Heart right ventricle (tissue), 16 donors: ENCODE measurements at places on chromosomes 7 and 10. TPM values are rescaled to one million over a fixed set of nuclear protein-coding genes. Genes with fewer than 3 reads are reported as not detected.

DNA sequence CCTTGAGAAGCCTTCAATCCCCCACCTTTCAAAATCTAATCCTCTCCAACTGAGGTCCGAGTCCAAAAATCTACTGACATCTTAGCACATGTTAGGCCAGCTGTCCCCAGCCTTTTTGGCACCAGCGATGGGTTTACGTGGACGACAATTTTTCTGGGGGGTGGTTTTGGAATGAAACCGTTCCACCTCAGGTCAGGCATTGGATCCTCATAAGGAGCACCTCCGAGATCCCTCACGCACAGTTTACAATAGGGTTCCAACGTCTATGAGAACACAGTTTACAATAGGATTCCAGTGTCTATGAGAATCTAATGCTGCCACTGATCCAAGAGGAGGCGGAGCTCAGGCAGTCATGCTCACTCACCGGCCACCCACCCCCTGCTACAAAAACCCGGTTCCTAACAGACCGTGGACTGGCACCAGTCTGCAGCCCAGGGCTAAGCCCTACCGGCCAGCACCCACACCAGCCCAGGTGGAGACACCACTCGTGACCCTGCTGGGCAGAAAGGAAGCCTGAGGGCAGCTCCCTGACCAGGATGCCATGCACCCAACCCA, 107.6 kb downstream of the DIP2C start:
- no peak for DNase-seq

DNA sequence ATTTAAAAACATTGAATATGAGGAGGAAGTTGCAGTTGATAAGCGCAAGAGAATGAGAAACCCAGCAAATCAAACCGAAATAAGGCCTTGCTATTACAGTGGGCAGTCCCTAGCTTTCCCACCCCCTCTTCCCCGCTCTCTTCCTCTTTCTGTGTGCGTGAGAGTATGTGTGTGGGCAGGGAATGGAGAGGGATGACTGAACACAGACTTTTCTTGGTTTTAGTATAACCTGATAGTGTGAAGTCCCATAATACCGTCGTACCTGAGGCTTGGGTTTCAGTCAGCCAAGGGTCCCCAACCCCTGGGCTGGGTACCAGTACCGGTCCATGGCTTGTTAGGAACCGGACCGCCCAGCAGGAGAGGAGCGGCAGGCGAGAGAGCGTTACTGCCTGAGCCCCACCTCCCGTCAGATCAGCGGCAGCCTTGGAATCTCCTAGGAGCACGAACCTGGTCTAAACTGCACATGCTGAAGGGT, 255.3 kb downstream of the CELF2 start:
- no peak for DNase-seq

GRCh38 chr7:31763548-31763947, 76.5 kb downstream of the PPP1R17 start:
- DNase-seq, result no peak

Gene COL28A1
- 0.35 TPM for polyA plus RNA-seq

- DNase-seq, result no peak
Measured at GRCh38 chr10:62655337-62655994, 149.1 kb upstream of the ADO start.

DNA sequence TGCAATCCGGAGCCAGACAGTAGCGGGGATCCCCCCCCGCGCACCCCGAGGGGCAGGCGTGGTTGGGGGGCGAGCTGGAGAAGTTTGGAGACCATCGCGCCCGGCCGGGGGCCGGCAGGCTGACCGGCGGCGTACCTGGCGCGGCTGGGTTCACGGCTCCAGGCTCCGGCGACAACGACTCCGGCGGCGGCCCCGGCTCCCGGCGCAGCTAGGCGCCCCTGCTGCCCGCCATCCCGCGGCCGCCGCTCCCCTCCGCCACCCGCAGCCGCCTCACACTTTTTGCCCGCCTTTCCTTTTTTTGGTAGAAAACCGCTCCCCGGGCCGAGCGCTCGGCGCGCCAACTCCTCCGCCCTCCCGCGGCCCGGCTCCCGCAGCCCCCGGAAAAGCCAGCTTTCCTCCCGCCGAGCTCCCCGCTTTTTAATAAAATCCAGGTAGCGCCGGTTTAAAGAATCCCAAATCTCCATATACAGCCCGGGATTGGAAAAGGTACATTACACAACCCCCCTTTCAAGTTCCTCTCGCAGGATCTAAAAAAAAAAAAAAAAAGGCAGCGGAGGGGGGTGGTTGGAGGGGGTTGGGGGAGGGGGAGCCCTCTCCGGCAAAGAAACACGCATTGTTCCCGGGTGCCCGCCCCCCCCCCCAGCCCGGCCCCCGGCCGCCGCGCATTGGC, at the start of gene TNRC18:
Gene TNRC18 (minus strand): TSS at position 529 of the 670 bp plus-strand sequence. CDS start 2,588 bp downstream, outside the sequence.
- DNase-seq, result peak; percentile 66

DNA sequence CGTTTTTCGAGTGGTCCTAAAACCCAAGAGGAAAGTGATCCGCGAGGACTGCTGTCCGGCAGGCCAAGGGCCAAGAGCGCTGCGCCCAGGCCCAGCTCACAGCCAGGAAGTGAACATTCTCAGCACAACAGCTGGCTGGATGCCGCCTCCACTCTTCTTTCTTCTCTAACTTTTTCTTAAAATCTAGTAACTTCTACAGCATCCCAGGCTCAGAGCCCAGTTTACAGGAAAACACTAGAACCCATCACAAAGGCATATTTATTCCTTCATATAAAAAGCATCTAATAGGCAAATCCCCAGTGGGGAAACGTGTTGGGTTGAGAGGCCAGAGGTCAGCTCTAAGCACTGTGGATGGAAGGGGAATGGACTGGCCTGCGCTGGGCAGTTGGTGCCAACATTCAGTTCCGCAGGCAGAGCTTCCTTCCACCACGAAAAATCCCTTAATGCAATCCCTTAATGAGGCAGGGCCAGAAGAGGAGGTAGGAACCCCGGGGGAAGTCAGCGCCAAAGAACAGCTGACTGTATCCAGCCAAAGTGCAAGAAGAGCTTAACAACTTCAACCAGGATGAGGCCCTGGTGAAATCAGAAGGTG, 74.8 kb downstream of the ZRANB1 start:
- DNase-seq, result peak; percentile 68

DNA sequence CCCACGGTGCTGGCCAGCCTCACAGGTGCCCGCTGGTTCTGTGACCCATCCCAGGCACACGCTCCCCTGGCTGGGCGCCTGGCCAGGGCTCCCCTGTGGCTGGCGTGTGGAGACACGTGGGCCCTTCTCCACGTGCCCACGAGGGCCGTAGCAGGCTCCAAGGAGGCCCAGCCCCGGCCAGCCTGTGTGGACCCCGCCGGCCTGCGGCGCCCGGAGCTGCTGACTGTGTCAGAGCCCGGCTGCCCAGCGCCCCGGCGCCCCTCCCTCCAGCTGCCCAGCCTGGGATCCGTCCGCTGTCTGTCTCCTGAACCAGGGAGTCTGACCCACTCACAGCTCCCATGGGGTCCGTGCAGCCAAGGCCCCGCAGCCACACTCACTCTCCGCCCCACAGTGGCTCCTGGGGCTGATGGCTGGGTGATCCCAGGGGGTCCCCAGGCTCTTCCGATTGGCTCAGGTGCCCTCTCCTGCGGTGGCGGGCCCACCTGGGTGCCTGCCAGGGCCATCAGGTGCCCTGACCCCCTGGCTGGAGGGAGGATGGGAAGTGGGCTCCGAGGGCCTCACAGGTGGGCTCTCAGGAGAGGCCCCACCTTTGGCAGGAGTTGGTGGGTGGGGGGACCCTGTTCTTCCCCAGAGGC, 9.6 kb downstream of the TMEM184A start:
- no peak for DNase-seq

DNA sequence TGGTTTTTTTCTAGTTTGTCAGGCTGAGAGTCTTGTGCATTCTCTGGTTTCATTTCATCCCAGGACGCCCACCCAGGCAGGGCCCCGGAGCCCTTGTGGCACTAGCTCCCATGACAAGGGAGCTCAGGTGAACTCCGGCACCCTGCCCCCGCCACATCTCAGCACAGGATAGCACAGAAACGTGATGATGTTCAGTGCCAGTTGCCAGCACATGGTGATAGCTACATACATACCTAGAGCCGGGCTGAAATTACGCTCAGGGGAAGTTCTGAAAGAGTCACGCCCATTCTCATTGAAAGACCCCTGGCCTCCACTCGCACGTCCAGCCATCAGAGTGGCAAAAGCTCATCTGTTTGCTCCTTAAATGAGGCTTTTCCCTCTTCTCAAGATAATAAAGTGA, 273.7 kb downstream of the PTPRN2 start:
- no peak for DNase-seq

DNA sequence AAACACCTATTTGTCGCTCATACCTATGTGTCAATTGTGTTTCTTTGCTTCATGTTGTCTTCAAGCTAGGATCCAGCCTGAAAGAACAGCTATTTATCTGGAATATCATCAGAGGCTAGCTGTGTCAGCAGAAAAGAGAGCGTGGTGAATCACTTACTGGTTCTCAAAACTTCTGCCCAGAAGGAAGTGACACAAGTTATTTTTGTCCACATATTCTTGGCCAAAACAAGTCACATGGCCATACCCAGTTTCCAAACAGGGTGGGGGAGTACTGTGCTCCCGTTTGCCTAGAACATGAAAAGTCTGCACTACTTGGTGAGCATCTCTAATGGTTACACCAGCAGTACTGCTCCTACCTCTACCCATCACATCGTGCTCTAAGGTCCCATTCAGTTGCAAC, 160.9 kb upstream of the CSTF2T start:
- peak; percentile 36 for DNase-seq

- DNase-seq, result no peak
Measured at GRCh38 chr10:14385596-14386593, 55.2 kb upstream of the FRMD4A start.

Gene SRRM3
- polyA plus RNA-seq, result 36.2 TPM

DNA sequence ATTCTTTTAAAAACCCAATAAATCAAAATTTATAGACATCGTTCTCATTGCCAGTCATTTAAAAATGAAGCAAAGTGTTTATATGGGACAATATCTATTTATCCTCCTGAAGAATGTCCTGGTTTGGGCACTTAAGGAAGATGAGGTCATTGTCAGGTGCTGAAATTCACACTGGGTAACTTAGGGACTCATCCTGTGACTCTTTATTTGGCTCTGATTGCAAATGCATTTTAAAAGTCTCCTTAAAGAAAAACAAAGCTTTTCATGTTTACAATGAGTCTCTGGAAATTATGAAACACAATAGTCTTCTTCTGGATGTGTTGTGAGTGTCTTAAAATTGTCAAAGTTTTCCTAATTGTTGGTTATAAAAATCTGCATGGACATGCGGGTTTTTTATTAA, 69.5 kb upstream of the GPR158 start:
- DNase-seq, result no peak

Gene BTRC
- polyA plus RNA-seq, result 11.8 TPM

DNA sequence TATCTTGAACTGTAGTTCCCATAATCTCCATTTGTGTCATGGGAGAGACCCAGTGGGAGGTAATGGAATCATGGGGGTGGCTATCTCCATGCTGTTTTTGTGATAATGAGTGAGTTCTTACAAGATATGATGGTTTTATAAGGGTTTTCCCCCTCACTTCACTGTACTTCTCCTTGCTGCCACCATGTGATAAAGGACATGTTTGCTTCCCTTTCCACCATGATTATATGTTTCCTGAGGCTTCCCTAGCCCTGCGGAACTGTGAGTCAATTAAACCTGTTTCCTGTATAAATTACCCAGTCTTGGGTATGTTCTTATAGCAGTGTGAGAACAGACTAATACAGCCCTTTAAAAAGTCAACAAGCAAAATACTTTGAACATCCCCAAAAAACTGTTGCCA, 427.7 kb downstream of the HTR7 start:
- DNase-seq, result no peak

- no peak for DNase-seq
Measured at GRCh38 chr10:26622891-26623290, 74.6 kb upstream of the PDSS1 start.

Gene CYP2C19
- not detected for polyA plus RNA-seq

GRCh38 chr10:16184096-16184597, 252.7 kb upstream of the PTER start:
- no peak for DNase-seq

Gene CLDN3
- polyA plus RNA-seq, result not detected

GRCh38 chr7:107726356-107727130, 17.4 kb upstream of the CBLL1 start:
- no peak for DNase-seq

DNA sequence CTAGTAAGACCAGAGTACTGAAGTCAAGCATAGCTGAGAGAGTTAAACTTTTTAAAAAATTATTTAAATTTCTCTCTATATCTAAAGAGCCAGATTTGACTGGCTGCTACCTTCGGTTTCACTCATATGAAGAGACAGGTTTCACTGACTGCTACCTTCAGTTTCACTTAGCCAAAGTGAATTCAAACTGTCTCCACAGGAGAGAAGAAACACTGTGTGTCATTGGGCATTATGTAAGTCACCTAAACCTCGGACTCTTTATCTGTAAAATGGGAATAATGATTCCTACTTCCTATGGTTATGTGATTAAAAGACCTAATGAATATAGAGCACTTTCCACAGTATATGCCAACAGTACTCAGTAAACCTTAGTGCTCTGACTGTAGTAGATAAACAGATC, 41.6 kb upstream of the MET start:
- no peak for DNase-seq

Gene UNCX
- polyA plus RNA-seq, result not detected

DNA sequence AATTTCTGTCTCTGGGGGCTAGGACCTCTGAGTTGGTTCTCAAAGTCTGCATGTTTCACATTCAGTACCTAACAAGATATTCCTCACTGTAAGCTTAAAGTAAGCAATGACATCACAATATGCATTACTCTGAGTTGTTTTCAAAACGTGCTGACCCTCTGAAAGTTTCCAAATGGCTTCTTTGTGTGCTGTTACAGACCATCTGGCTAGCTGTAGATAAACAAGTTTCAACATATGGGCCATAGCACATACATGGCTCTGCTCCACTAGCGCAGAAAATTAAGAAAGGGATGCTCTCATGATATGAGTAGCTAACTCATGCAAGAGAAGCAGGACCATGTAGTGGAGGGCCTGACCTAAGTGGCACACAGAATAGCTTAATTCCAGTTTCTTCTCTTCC, 119.0 kb downstream of the HTR7 start:
- no peak for DNase-seq

DNA sequence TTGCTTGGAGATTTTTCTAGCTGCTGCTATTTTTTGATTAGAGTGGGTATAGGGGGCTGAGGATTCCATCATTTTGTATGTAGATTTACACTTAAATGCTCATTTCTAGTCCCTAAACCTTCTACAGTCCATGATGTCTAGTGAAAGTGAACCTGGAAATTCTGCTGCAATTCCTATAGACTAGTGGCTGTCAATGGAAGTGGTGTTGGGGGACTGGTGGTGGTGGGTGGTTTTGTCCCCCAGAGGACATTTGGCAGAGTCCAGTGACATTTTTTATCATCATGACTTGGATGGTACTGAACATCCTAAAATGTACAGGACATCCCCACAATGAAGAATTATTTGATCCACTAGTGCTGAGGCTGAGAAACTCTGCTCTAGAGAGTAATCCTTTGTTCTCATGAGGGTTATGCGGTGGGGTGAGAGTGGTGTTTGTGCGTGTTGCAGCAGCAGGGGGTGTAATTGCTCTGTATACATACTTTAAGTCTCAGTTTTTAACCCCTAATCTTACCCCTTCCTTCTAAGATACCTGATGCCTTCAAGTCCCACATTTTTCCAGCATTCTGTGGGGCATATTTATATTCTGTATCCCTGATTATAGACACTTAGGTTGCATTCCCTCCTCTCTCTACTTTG, 35.0 kb downstream of the KIF11 start:
- no peak for DNase-seq

Gene PPP1R3C
- polyA plus RNA-seq, result 41.0 TPM
